CD8-positive, alpha-beta memory T cell (primary cell): ENCODE measurements at places on chromosomes 1 and 21.

DNA sequence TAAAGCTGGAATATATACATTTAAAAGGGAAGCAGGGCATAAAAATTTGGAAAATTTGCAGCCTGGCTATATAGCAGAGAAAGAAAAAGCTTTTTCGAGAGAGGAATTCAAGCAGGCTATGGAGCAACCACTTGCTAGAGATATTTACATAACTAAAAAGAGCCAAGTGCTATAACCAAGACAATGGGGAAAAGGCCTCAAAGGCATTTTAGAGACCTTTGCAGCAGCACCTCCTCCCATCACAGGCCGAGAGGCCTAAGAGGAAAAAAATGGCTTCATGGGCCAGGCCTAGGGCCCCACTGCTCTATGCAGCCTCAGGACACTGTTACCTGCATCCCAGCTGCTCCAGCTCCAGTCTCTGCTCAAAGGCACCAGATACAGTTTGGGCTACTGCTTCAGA is 37.0 kb downstream of the CAPN9 start:
- H3K27me3 ChIP-seq, result no peaks in the 10 kb centered on the region
- no peak overlapping the region for H3K4me3 ChIP-seq
- DNase-seq, result no peak
- no peaks in the 10 kb centered on the region for H3K36me3 ChIP-seq
- no peak overlapping the region for H3K27ac ChIP-seq

- no peaks in the 10 kb centered on the region for H3K36me3 ChIP-seq
- no peak overlapping the region for H3K27ac ChIP-seq
- H3K4me3 ChIP-seq, result no peak overlapping the region
- H3K4me1 ChIP-seq, result peaks cover 23% of the 10 kb centered on the region
- no peaks in the 10 kb centered on the region for H3K27me3 ChIP-seq
These were observed 8.7 kb upstream of the GADD45A start for GRCh38 chr1:67676287-67676686.

GRCh38 chr1:244405856-244406255 is 45.9 kb downstream of the ADSS2 start:
- H3K4me1 ChIP-seq, result no peaks in the 10 kb centered on the region
- peaks cover 15% of the 10 kb centered on the region for H3K36me3 ChIP-seq
- no peak for DNase-seq
- no peak overlapping the region for H3K27ac ChIP-seq
- no peaks in the 10 kb centered on the region for H3K27me3 ChIP-seq

GRCh38 chr1:171929121-171929520 is 87.8 kb downstream of the DNM3 start:
- H3K4me1 ChIP-seq, result no peaks in the 10 kb centered on the region
- H3K36me3 ChIP-seq, result no peaks in the 10 kb centered on the region
- H3K27me3 ChIP-seq, result no peaks in the 10 kb centered on the region
- H3K27ac ChIP-seq, result no peak overlapping the region
- no peak for DNase-seq

DNA sequence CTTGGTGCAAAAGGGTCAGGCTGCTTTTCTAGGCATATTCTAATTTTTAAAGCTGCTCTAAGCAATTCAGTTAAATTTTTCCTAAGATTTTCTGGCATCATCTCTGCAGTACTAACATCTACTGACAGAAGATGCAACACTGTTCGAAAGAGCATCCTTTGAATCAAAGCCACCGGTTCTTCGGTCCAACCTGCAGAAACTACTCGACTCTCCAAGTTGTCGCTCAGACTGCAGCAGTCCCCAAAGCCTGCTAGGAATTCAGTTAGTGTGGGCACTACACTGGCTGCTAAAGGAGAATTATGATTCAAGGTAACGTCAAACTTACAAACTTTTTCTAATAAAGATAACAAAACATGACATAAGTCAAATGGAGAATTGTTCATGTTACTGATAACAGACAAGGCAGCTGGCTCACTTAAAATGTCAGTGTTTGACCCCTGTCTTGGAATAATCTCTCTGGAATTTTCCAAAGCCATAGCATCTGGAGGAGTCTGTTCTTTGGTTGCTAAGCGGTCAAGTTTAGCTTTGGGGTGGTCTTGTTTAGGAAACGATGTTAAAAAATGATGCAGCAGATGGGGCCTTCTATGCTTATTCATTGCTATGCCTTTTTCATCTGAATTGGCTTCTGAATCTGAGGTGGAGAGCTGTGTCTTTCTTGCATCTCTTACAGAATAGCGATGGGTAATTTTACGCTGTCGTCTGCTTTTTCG is 56.9 kb downstream of the LYST start:
- H3K4me3 ChIP-seq, result no peak overlapping the region
- H3K4me1 ChIP-seq, result no peaks in the 10 kb centered on the region
- peaks cover 7% of the 10 kb centered on the region for H3K36me3 ChIP-seq
- H3K27ac ChIP-seq, result no peak overlapping the region

GRCh38 chr1:229889031-229889517 is 178.0 kb upstream of the GALNT2 start:
- no peak for DNase-seq
- no peak overlapping the region for H3K4me3 ChIP-seq
- H3K27ac ChIP-seq, result no peak overlapping the region
- no peaks in the 10 kb centered on the region for H3K27me3 ChIP-seq

DNA sequence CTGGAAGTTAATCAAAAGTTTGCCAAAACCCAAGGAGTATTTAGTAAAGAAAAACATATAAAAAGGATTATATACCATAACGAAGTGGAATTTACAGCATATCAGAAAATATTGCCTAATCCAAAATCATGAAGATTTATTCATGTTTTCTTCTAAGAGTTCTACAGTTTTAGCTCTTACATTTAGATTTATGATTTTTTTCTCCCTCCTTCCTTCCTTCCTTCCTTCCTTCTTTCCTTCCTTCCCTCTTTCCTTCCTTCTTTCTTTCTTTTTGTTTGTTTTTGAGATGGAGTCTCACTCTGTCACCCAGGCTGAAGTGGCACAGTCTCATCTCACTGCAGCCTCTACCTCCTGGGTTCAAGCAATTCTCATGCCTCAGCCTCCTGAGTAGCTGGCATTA is 15.7 kb upstream of the PRSS38 start:
- no peaks in the 10 kb centered on the region for H3K27me3 ChIP-seq
- no peaks in the 10 kb centered on the region for H3K36me3 ChIP-seq
- H3K4me1 ChIP-seq, result no peaks in the 10 kb centered on the region
- H3K27ac ChIP-seq, result no peak overlapping the region
- DNase-seq, result no peak

DNA sequence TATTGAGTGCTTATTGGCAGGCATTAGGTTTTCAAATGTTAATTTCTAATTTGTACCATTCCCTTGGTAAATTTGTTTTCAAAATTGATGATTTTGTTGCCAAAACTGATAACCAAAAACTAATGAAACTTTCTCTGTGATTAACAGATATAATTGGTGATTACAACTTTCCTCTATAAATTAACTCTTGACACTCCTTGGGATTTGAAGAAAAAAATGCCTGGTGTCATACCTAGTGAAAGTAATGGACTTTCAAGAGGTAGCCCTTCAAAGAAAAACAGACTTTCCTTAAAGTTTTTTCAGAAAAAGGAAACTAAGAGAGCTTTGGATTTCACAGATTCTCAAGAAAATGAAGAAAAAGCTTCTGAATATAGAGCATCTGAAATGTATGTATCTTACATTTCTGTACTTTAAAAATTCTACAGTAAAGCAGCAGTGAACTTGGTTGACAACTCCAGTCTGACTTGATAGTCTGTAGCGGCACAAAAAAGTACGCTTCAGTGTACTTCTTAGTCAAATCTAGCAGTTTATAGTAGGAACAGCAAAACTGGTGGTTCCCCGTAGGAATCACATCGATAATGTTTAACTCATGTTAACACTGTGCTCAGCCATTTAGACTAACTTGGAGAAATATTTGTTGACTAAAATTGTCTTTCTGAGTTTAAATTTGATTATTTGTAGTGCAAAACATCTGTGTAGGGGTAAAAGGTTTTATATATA is 3.0 kb downstream of the USP1 start:
- H3K4me1 ChIP-seq, result peaks cover 33% of the 10 kb centered on the region
- H3K4me3 ChIP-seq, result peak overlapping the region; percentile 23
- peak overlapping the region; percentile 7 for H3K27ac ChIP-seq
- no peaks in the 10 kb centered on the region for H3K27me3 ChIP-seq

- H3K4me1 ChIP-seq, result no peaks in the 10 kb centered on the region
- no peak for DNase-seq
- H3K4me3 ChIP-seq, result no peak overlapping the region
- no peak overlapping the region for H3K27ac ChIP-seq
- no peaks in the 10 kb centered on the region for H3K36me3 ChIP-seq
These were observed 75.9 kb downstream of the GIPC2 start for GRCh38 chr1:78121710-78122109.

GRCh38 chr1:22806584-22806983 is 95.9 kb downstream of the EPHB2 start:
- H3K4me1 ChIP-seq, result no peaks in the 10 kb centered on the region
- H3K4me3 ChIP-seq, result no peak overlapping the region
- no peaks in the 10 kb centered on the region for H3K36me3 ChIP-seq
- H3K27ac ChIP-seq, result no peak overlapping the region
- DNase-seq, result no peak
- no peaks in the 10 kb centered on the region for H3K27me3 ChIP-seq

GRCh38 chr1:24275510-24275909 is 43.6 kb upstream of the GRHL3 start:
- no peak overlapping the region for H3K27ac ChIP-seq
- DNase-seq, result no peak

DNA sequence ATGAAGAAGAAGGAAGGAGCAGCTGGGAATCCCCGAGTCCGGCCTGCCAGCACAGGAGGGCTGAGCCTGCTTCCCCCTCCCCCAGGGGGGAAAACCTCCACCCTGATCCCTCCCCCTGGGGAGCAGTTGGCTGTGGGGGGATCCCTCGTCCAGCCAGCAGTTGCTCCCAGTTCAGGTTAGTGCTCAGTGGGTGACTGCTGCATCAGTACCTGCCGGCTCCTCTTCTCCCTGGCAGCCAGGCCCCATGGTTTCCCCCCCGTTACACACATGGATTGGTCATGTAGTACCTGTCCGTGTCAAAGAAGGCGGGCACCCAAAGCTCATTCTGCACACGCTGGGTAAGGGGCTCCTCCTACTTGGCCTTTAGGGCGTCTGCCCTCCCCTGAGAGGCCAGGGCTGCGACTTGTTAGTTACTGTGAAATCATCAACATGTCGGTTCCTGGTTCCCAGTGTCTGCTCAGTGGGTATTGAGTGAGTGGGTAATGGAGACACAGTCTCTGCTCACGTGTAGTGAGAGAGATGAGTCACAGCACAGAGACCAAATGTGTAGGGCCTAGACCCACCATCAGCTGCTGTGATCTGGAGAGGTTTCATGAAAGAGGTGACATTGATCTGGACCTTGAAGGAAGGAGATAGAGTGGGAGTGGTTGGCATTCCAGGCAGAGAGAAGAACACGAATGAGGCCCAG is 11.5 kb downstream of the NECAP2 start:
- no peak for DNase-seq
- H3K4me3 ChIP-seq, result no peak overlapping the region
- H3K27me3 ChIP-seq, result no peaks in the 10 kb centered on the region
- peaks cover 84% of the 10 kb centered on the region for H3K36me3 ChIP-seq
- peaks cover 14% of the 10 kb centered on the region for H3K4me1 ChIP-seq

DNA sequence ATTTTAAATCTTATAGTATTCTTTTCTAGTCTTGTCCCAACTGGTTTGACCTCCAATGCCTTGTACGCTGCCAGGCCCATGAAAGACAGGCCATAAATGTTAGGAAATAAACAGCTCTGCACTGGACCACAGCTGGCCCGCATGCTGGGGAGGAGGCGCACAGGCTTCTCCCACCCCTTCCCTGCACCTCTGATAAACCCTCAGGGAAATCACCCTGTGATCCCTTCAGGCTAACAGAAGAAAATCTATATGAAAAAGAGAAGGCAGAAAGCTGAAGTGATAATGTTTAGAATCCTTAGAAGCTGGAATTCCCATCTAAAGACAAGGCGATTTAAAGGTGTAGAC is 41.5 kb downstream of the COLGALT2 start:
- no peaks in the 10 kb centered on the region for H3K4me1 ChIP-seq
- H3K27ac ChIP-seq, result no peak overlapping the region
- no peak overlapping the region for H3K4me3 ChIP-seq
- H3K36me3 ChIP-seq, result no peaks in the 10 kb centered on the region
- DNase-seq, result no peak

DNA sequence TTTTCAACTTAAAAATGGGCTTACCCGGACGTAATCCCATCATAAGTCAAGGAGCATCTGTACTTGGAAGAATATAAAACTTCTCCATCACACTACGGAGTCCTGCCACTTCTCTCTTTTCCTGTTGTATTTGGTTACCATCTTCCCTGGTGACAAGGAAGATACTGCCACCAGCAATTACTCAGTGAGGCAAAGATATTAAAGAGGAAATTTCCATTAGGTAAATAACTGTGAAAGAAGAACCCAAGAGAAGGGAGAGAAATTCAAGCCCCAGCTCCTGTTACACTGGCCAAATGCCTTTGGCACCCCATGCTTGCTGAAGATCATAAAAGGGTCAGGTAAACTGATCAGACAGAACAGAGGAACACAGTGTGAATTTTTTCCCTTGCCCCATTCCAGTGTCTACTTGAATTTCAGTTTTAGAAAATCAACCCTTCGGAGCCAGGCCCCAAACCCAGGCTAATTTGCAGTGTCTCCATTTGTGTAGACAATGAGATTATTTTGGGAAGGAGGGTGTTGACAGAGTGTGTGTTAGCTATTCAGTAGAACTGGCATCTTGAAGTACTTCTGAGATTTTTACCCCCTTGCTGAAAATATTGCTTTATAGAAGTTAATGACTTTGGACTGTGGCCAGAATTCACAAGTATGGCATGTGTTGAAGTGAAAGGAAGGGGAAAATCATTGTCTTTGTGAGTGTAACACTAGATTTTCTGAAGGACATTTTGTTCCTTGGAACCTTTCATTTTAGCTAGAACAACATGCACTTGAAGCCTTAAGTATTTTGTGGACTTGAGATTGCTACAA is 167.1 kb downstream of the DHRS3 start:
- no peak for DNase-seq
- peaks cover 92% of the 10 kb centered on the region for H3K4me1 ChIP-seq
- H3K27ac ChIP-seq, result peak overlapping the region; percentile 68
- H3K27me3 ChIP-seq, result no peaks in the 10 kb centered on the region
- peak overlapping the region; percentile 18 for H3K4me3 ChIP-seq
- no peaks in the 10 kb centered on the region for H3K36me3 ChIP-seq
